ENCODE measurements at places on chromosomes 12 and 14. TPM values are rescaled to one million over a fixed set of nuclear protein-coding genes. Genes with fewer than 3 reads are reported as not detected.
A peak's percentile ranks its signal among the peaks of the same experiment; 100 is the strongest.

- no peak for DNase-seq
Measured at GRCh38 chr14:67395086-67395875, 16.7 kb downstream of the PLEK2 start.

DNA sequence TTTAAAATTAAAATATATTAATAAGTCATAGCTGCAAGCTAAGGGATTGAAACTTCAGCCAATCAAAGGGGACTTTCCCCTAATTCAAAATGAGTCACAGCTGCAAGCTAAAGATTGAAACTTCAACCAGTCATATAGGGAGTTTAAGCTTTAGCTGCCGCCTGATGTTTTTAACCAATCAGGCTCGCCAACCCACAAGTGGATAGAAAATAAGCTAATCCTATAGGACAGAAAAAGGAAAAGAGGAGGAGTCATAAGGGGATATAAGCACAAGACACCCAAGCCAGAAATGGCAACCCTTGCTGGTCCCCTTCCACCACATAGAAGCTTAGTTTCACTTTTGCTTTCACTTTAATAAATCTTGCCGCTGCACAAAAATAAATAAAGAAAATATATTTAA is 1154.6 kb downstream of the GALC start:
- DNase-seq, result no peak

The TBX5 gene
- total RNA-seq, result 0.13 TPM

DNA sequence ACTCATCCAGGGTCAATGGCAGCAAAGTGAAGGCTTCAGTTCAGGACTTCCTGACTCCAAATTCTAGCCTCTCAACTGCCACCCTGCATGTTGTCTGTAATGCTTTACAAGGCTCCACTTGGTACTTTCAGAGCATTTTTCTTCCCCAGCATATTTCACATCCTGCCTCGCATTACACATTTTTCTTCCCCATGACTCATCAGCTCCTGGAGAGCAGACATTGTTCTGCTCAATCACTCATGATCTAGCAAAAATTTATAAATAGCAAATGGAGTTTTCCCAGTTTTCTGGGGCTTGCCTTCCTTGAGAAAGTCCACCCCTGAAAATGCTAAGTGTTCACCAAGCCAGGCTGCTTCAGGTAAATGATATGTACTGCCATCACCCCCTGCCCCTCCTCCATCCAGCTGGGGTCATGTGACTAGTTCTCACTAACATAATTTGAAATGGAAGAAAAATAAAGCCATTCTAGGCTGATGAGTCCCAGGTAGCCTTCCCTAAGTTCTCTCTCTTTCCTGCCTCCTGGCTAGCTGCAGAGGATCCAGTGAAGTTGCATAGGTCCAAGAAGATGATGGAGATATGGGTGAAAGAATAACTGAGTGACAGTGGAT is 69.4 kb downstream of the ARMH4 start:
- no peak for DNase-seq

The CELA1 gene
- total RNA-seq, result 0.47 TPM

GRCh38 chr12:59737725-59738463 is 142.1 kb downstream of the SLC16A7 start:
- DNase-seq, result no peak

GRCh38 chr12:128643155-128643554 is 180.6 kb downstream of the SLC15A4 start:
- no peak for DNase-seq

The NCKAP5L gene
- total RNA-seq, result 12.8 TPM

DNA sequence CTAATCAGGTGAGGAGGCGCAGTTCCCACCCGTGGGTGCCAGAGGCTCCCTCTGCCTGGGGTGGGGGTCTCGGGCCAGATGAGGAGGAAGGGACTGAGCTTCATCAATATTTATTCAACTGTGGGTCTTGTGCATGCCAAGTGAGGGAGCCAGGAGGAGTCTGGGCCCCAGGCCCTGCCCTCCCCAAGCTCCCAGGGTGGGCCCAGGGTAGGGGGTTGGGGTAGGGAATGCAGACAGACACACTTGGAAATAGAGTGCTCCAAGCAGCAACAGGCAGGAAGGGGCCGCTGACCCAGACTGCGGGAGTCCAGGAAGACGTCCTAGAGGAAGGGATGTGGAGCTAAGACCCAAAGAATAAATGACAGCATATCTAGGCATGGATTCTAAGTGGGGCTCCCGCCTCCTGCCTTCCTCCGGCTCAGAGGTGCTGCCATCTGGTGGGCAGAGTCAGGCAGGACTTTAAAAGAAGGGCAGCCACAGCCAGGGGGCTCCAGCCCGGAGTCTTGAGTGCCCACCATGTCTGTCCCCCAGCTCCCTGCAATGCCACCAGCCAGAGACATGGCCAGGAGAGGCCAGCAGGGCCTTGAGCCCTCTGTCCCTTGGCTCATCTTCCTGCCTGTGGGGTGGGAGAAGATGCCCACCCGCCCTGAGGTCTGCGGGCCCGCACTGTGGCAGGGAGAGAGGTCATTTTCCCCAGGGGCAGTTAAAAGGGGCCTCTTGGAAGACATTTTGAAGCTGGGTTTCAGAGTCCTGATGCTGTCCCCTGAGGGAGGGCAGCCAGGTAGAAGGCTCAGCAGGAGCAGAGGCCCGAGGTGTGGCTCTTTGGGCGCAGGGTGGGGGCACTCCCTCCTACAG is 70.1 kb downstream of the PHETA1 start:
- peak; percentile 25 for DNase-seq

GRCh38 chr14:56322531-56322930 is 204.3 kb downstream of the PELI2 start:
- no peak for DNase-seq

The MEG3 gene
- total RNA-seq, result 2.3 TPM

DNA sequence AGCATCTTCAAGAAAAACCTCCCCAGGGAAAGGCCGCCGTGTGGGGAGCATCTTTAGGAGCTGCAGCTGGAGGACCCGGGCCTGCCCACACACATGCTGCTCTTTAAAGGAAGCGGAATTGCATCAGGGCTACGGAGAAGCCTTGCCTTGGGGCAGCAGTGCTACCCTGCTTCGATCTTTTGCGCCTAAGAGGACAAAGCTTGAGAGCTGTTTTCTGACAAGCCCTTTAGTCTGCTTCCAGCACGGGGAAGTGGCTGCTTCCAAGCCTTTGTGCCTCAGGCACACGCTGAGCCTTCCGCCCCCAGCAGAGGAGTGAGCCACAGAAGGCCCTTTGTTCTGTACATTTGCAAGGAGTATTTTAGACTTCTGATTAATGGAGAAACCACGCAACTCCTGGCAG is 31.5 kb downstream of the COA8 start:
- DNase-seq, result no peak

The SIX6 gene
- not detected for total RNA-seq

The CAPS2 gene
- total RNA-seq, result 4.7 TPM

- no peak for DNase-seq
Measured at GRCh38 chr12:68761901-68762630, 16.1 kb downstream of the SLC35E3 start.

GRCh38 chr12:93177208-93178153 is 200.2 kb upstream of the NUDT4 start:
- no peak for DNase-seq

Measured in T-cell (primary cell).